ENCODE measurements at places on chromosomes 7 and 10.

GRCh38 chr7:77538281-77539212 lies 1.5 kb downstream of the PTPN12 start:
- peak; percentile 85 for DNase-seq

GRCh38 chr7:138433583-138434443 lies 26.2 kb upstream of the TRIM24 start:
- no peak for DNase-seq

GRCh38 chr7:134694299-134694698 lies 47.6 kb downstream of the BPGM start:
- DNase-seq = no peak

- DNase-seq = no peak
Measured at GRCh38 chr10:69435966-69436520, 15.2 kb upstream of the TSPAN15 start.

DNA sequence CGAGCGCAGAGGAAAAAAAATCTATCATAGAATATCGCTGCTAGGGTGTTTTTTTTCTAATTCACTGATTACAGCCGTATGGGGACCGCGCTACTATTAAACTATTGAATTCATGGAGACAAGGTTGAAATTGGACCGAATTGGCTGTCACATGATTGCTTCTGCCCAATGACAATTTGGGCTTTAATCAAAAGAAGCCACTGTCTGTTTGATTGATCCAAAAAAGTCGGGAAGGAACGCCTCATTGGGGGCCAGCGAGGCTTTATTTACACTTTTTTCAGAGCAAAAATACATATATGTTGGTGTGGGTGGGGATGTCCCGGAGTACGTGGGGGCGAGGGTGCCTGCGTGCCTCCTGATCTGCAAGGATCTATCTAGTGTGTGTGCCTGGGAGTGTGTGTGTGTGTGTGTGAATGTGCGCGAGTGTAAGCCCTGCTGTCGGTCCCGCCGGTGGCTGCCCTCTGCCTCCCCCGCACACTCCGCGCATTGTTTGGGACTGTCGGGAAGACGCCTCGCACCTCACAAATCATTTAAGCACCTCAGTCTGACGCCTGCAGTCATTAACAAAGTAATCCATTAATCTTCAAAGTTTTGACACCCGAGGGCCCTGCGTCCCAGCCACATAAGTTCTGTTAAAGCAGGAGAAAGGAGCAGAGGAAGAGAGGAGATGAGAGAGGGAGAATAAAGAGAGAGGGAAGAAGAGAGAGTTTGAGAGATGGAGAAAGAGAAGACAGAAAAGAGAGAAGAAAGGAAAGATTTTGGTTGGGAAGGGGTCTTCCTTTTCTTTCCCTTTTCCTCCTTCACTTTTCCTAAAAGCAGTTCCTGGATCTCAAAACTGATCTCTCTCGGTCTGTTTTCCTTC lies at the start of gene HOXA2:
HOXA2 (minus strand) TSS at position 103 of the 862 bp plus-strand sequence. CDS start 183 bp downstream, outside the sequence.
- no peak for DNase-seq

GRCh38 chr7:149097088-149097487 lies 6.6 kb upstream of the ZNF786 start:
- DNase-seq = no peak

- no peak for DNase-seq
Measured at GRCh38 chr7:17832242-17832641, 108.1 kb downstream of the SNX13 start.

DNA sequence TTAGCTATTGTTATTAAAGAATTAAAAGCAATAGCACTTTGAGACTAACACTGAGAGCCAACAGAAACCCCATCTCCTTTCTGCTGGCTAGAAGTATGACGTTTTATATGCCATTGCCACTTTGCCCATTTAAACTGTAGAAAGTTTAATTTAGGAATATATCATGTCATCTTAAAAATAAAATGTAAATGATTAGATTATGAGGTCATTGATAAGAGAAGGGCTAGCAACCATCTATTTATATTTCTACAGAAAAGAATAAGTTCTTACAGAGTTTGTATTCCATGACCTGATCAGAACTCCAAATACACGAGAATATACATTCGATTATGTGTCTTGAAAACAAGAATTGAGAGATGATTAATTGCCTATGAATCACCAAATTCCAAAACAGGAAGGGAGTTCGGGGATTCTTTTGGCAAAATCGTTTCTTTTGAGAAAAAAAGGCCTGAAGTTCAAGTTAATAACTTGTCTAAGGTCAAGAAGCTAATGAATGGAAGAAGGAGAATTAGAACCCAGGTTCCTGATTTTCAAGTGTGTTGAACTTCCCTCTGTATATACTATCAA lies 227.0 kb downstream of the TRIL start:
- no peak for DNase-seq

DNA sequence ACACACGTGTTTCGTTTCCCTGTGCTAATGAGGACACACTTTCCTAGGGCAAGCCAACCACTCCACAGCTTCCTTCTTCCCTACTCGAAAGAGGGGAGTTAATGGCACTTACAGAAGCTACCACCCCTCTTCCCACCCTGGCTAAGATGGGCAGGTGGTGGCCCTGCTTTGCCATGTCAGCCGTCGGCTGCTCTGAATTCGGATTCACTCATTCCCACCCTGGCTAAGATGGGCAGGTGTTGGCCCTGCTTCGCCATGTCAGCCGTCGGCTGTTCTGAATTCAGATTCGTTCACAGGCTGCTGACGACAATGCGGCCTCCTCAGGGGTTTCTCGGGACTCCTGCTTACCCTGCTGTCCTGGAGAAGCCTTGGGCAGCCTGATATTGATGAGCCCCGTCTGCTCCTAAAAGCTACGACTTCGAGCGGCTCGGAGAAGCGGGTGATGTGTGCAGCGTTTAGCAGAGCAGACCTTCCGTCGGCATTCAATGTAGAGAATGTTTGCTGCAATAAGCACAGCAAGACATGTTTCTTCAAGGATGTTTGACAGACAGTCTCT lies 56.2 kb upstream of the PPP2R2D start:
- DNase-seq = peak; percentile 21

DNA sequence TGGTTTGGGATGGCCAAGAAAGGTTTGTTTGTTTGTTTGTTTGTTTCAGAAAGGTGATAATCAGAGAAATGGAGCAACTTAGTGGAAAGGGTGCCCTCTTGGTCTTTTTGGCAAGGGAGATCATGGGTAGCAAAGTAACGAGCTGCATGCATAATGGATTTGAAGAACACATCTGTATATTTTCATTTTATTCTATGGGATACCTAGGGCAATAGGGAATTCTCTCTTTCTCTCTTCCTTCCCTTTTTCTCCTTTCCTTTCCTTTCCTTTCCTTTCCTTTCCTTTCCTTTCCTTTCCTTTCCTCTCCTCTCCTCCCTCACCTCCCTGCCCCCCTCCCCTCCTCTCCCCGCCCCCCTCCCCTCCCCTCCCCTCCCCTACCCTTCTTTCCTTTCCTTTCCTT lies 492.1 kb downstream of the NEBL start:
- no peak for DNase-seq

DNA sequence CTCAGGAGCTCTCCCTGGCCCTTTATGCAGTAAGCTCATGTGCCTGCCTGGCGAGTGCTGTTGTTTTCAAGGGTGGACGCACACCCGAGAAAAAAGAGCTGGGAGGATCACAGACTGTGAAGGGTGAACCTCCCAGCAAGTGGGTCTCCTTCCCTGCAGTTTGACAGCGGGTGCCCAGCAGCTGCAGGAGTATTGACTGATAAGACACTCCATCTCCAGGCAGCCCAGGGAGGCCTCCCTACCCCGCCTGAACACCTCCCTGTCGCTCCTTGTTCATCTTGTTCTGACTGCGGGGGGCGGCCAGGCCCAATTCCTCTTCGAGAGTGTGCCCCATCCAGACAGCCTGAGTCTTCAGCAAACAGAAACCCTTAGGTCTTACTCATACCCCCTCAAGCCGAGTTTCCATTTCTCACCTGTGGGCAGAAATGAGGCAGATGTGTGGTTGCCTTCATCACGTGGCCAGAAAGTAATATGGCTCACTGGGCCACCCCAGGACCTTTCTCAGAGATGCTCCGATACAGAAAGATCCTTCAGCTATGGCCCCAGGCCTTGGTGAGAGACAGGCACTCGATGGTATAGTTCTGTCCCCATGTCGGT lies 17.2 kb downstream of the MDH2 start:
- no peak for DNase-seq

DNA sequence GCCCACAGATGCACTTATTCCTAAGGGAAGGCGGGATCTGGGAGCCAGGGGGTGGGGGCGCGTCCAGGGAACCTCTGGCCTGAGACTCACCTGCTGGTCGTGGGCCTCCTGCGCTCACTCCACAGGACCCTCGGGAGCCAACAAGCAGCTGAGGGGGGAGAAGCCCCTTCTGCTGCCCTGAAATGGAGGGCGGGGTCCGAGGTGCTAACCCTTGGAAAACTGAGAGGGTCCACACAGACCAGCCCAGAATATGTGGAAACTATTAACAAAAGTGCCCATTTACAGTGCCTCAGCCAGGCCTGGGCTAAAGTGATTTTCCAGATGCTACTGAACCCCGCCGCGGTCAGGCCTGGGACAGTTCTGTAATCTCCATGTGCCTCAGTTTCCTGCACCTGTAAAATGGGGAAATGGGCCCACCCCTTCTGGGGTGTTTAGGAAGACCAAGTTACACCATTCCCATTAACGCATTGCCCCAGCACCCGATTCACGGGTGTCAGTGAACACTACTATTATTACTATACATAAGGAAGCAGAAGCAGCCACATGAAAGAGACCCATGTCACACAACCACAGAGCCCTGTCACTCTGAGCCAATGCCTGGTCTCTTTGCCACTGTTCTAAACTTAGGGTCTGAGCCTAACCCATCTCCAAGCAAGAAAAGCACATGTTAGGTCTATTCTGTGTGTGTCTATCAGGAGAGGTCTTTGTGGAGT lies 630 bp upstream of the VSTM4 start:
- no peak for DNase-seq

- no peak for DNase-seq
Measured at GRCh38 chr7:151372612-151373265, 31.1 kb downstream of the NUB1 start.

- DNase-seq = no peak
Measured at GRCh38 chr10:76012716-76013327, 581.4 kb downstream of the LRMDA start.

DNA sequence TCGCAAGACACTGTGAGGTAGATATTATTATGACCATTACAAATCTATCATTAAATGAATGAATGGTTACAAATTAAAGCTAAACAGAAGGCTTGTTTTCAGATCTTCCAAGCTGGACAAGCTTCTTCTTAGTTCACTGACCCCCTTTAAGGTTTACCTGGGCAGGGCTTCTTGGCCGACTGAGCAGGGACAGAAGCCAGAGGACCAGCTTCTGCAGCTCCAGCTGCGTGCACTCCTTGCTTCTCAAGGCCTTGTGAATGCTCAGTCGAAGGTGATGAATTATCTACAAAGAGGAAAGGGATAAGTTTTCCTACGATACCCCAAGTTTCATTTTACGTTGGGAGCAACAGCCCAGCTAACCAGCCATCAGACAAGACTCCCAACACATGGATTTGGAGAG lies 9.3 kb downstream of the ZC3HAV1L start:
- DNase-seq = no peak

DNA sequence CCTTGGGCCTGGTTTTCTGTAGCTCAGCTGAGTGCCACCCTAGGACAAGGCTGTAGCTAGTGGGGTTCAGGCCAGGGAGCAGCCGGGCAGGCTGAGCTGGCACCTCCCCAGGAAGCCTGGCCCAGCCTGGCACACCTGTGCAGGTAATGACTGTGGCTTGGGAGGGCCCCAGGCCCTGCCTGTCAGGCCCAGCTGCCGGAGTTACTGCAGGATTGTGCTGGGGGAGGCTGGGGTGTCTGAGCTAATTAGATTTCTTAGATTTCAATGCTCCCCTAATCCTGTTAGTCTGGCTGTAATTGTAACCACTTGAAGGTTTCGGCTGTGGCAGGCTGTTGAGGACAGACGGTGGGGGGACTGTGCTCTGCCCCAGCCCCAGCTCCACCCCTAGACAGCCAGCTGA lies 6.0 kb downstream of the ZMIZ1 start:
- peak; percentile 94 for DNase-seq

- DNase-seq = no peak
Measured at GRCh38 chr7:124751027-124751426, 14.6 kb downstream of the GPR37 start.

- DNase-seq = no peak
Measured at GRCh38 chr10:95480901-95481491, 80.2 kb downstream of the SORBS1 start.

- peak; percentile 21 for DNase-seq
Measured at GRCh38 chr7:70694971-70695794, 436.8 kb upstream of the GALNT17 start.

DNA sequence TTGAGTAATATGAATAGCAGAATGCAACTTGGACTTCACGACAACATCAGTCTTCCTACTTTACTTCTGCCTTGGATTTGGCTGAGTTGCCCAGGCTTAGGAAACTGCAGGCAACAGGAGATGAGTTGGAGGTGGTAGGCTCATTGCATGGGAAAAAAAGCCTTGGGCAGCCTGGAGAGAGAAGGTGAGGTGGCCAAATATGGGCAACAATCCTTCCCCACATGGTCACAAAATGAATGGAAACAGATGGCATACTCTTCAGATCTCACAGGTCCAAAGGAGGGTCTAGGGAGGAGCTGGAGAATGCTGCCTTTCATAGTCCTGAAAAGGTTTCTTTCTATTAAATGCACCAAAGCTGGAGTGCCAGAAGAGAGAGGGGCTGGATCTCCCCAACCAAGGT lies 128.6 kb upstream of the AOAH start:
- DNase-seq = no peak

- no peak for DNase-seq
Measured at GRCh38 chr10:116669832-116670644, 49.3 kb downstream of the PNLIPRP2 start.

- no peak for DNase-seq
Measured at GRCh38 chr7:116526897-116527296, 2.1 kb downstream of the CAV1 start.

DNA sequence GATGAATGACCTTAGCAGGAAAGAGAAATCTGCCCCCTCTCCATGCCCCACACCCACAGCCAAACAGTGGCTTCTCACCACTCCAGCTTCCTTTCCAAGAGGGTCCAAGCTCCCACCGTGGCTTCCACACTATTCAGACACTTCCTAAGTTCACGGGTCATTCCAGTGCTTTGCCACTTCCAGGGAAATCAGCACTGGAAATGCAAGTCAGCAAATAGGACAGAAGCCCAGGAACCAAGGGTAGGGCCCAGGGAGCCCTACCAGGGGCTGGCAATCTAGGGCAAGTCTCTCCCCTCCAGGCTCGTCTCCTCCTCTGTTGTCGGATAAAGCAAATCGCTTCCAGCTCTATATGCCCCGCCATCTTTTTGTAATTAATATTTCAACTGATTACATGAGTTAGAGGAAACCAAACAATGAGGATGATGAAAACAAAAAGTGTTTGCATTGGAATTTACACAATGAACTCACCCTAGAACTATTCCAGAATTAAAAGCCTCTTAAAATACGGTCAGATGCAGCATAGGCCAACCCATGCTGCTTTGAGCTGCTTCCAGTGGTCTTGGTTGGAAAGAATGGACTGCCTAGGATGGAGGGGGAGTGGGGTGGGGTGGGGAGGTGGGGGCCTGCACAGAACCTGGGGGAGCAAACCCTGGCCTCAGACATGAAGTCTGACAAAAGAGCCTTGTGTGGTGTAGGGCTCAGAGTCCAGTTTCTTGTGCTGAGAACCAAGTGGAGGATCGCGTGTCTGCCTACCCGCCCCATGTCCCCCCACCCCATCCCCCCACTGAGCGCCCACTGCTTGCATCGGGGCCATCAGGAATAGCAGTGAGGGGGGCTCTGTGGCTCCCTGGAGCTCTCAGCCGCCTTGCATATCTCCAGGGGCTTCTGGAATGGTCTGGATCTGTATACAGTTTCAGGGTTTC lies 74.6 kb upstream of the CPXM2 start:
- no peak for DNase-seq

GRCh38 chr7:122143376-122143750 lies 686 bp downstream of the AASS start:
- DNase-seq = peak; percentile 22

GRCh38 chr7:38655833-38656774 lies 24.9 kb upstream of the AMPH start:
- DNase-seq = no peak

All from pancreas (tissue), 10 donors.